ENCODE measurements at places on chromosomes 1 and 21. TPM values are rescaled to one million over a fixed set of nuclear protein-coding genes. Genes with fewer than 3 reads are reported as not detected.

Gene FAM177B
- total RNA-seq = 1.1 TPM

Gene SIKE1
- total RNA-seq = 38.3 TPM

Gene UBE2U
- not detected for total RNA-seq

Gene RHD
- not detected for total RNA-seq

Gene STIL
- total RNA-seq = 2.2 TPM

Gene FCRL6
- 1.8 TPM for total RNA-seq

Gene NTMT2
- not detected for total RNA-seq

Gene PTGER3
- total RNA-seq = 27.0 TPM

Gene EXO5
- 7.7 TPM for total RNA-seq

Gene PTGFR
- 13.6 TPM for total RNA-seq

Gene LCE3E
- not detected for total RNA-seq

Gene MYBPH
- total RNA-seq = not detected

Gene SEC16B
- total RNA-seq = 1.6 TPM

Gene LYPD8
- not detected for total RNA-seq

Gene EXTL1
- 0.65 TPM for total RNA-seq

Gene RASAL2
- 52.3 TPM for total RNA-seq

Gene CIART
- total RNA-seq = 3.1 TPM
